ENCODE measurements at places on chromosomes 1 and 21.

- DNase-seq, result no peak
Measured at GRCh38 chr1:115063228-115063901, 25.9 kb downstream of the TSPAN2 start.

DNA sequence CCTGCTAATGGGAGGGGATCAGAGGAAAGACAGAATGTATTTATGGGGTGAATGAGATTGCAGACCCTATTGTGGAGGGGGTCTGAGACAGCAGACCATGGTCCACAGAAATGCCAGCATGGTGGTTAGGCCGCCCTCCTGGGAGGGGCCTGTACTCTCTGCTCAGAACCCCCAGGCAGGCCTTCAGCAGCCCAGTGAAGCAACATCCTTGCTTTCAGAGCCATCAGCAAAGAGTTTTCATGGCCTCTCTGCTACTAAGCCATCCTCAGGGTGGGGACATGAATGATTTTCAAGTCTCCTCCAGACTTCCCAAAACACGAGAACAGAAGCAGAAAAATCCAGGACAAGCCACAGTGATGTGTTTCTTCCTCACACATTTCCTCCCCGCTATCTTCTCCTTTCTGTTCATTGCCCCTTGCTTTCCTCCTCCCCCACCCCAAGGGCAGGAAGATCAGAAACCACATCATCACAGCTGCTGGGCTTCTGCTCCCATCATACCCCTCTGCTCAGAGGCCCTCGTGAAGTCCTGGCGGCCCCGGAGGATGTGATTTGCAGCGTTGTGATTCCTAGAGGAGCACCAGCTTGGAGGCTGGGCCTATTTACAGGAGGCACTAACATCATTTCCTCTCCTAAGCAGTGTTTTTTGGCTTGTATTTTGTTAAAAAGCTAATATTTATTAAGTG lies 48.0 kb downstream of the ABCA4 start:
- DNase-seq, result no peak

- DNase-seq, result no peak
Measured at GRCh38 chr1:1085911-1086841, 12.1 kb upstream of the RNF223 start.

GRCh38 chr1:154198756-154199562 lies 7.1 kb upstream of the TPM3 start:
- peak; percentile 14 for DNase-seq

- DNase-seq, result peak; percentile 27
Measured at GRCh38 chr1:9942399-9942938, 722 bp downstream of the LZIC start.

DNA sequence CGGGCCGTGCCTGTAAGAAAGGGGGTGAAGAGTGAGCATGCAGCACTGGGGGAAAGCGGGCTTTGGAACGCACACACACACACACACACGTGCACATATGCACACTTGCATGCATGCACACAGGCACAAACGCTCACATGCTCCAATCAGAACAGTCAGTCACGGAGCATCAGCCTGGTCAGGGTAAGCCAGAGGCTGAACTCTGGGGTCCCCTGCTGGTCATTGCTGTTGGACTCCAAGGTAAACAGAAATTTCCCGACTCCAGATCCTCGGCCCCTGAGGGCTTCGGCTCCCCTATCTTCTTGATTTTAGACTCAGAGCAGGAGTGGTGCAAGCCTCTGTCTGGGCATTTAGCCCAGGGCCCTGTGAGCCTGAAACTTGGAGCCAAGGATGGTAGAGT lies 54.2 kb downstream of the SYT2 start:
- DNase-seq, result no peak

- DNase-seq, result no peak
Measured at GRCh38 chr1:46203738-46204405, 738 bp downstream of the LURAP1 start.

DNA sequence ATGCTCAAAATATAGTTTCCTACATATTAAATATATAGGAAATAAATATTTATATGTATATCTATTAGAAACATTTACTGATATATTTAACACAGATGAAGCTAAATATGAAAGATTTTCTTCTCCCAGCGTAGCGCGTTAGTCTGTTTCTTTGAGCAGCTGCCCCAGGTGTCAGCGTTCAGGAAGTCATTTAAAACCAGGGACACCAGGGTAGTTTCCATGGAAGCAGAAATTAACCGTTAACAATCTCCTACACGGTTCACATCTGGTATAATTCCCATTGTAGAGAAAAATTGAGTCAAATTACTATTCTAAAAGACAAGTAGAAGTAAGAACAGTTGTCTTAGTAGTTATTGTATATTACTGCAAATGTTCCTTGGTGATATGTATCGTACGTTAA lies 1443.7 kb downstream of the MRPL39 start:
- no peak for DNase-seq

- no peak for DNase-seq
Measured at GRCh38 chr1:41239988-41240610, 2.0 kb downstream of the SCMH1 start.

DNA sequence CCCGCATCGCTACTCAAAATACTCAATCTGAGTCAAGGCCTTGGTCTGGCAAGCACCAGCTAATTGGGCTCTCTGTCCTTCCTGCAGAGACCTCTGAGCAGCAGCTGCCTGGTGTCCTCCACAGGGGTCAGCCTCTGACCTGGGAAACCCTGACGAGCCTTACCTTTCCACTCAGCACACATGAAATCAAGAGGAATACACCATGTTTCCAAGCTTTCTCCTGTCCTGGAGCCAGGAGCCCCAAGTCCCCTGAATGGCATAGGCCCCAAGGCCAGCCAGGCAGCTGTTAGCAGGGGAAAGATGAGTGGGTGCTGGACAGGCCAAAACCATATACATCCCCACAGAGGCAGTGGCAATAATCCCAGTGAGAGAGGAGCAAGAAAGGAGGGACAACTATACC lies 27.2 kb upstream of the TSPEAR start:
- DNase-seq, result no peak

GRCh38 chr1:31705080-31705866 lies 1.5 kb upstream of the COL16A1 start:
- DNase-seq, result peak; percentile 75

DNA sequence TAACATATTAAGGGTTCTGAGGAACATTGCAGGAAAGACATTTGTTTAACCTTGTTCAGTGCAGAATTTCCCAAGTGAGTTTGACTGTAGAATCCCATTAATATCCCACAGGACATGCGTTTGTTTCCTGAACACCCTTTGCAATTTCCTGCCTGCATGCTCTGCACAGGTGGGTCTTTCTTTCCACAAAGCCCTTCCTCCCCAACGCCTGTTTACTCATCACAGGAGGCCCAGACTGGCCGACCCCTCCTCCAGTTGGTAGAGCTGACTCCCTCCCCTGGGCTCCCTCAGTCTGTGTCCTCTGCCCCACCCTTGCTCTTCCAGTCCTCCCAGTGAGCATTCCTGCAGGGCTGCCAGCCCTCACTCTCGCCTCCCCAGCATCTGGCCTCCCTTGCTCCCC lies 47.5 kb upstream of the CTPS1 start:
- DNase-seq, result no peak

DNA sequence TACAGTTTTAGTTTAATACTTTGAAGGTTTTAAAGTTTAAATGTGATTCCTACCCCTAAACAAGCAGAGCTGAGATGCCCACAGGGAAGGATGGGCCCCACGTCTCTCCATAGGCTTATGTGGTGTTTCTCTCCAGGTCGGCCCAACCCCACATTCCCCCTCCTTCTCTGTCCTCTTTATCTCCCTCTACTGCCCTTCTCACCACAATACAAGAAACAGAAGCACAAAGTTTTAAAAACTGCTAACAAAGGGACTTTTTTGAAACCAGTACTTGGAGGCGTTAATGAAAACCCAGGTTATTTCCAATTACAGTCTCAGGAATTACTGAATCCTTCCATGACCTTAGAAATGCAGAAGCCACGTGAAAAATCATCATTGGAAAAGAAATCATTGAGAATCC lies 324.0 kb downstream of the NTNG1 start:
- no peak for DNase-seq

DNA sequence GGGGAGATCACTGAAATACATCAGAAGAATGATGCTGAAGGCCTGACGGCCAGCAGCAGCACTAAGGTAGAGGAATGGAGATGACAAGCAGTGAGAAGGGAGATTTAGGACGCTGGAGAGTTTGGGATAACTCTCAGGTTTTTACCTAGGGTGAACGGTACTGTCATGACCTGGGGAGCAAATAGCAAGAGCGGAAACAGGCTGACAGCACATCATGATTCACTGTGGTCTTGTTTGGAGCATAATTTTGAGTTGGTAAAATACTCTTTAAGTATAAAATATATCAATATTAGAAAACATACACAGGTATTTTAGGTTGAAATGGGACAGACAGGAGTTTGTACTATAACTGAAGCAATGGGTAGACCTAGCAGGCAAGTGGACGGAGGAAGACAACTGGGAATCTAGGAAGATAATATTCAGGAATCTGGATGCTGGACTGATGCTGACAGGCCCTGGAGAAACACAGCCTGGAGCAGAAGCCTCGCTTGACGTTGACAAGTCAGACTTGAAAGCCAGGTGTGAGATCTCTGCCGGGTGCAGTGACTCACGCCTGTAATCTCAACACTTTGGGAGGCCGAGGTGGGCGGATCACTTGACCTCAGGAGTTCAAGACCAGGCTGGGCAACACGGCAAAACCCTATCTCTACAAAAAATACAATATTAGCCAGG lies 33.3 kb downstream of the ALG14 start:
- no peak for DNase-seq

DNA sequence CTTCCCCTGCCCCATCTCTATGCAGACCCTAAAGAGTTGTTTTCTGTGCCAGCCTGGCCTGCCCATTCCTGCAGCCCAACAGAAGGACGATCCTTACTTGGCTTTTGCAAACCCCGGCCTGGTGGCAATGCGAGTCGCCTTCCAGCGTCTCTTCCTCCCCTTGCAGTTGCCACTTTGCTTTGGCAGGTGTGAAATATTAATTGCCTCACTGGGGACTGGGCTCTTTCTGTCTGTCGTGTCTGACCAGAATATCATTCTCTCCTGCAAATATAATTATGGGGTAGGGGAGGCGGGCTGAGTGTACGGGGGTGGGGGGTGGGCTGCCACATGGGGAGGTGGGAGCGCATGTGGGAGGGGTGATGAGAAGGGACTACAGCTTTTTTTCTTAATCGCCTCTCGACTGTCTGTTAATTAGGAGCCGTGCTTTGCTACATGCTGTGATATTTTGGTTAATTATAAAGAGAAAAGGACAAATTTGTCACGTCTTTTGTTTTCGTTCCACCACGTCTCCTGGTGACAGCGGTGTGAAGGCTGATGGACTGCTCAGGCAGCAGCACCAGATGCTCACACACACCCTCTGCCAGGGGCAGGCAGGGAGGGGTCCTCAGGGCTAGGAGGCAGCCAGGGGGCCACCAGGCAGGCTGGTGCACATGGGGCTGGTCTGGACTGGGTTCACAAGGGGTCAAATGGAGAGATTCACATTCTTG lies 80.1 kb upstream of the CD34 start:
- DNase-seq, result no peak

DNA sequence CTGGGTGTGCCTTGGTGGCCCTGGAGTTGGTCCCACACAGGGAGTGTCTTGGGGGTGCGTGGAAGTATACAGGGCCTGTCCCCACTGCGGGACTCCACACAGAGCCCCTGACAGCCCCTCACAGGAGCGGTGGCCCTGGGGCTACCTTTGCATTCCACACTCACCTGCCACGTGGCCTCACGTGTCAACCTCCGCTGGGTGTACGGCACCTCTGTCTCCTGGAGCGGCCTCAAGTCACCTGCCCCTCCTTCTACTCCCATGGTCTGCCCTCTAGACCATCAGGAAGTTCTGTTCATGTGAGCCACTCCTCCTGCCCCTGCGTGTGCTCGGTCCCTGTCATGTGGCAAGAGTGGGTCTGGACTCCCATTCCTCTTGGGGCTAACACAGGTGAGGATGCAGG lies 58.6 kb downstream of the FAAP20 start:
- DNase-seq, result no peak

GRCh38 chr1:204062106-204062505 lies 10.8 kb upstream of the SOX13 start:
- no peak for DNase-seq

GRCh38 chr21:29477941-29478340 lies 179.2 kb downstream of the BACH1 start:
- no peak for DNase-seq

- DNase-seq, result peak; percentile 51
Measured at GRCh38 chr1:67339623-67340343, 32.1 kb downstream of the IL12RB2 start.

DNA sequence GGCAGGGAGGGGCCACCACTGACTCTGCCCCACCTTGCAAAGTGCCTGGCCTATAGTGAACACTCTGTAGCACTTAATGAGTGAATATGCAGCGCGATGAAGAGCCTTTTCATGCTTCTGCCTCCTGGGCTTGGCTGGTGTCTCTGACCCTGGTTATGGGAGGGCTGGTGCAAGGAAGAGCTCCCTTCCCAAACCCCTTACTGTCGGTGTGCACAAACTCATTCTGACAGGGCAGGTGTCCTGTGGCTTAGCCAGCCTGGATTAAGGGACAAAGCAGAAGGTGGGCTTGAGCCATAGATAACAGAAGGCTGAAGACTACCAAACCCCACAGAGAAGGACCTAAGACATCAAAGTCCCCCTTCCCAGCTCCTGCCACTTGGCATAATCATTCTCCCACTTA lies 2.0 kb upstream of the NCMAP start:
- DNase-seq, result no peak

DNA sequence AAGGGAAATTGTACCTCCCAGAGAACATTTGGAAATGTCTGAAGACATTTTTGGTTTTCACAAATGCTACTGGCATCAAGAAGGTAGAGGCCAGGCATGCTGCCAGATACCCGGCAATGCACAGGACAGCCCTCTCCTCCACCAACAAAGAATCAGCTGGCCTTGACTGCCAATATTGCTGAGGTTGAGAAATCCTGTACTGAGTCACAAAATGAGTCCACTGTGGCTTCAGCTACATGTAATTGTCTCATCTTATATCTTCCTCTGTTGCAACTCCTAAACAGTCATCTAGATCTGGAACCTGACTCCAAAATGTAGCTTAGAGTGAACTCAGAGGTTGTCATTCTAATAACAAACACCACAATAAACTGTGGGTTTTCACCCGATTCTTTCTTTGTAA lies 327.5 kb upstream of the POGK start:
- DNase-seq, result no peak

- DNase-seq, result no peak
Measured at GRCh38 chr1:118294875-118295642, 110.0 kb upstream of the SPAG17 start.

DNA sequence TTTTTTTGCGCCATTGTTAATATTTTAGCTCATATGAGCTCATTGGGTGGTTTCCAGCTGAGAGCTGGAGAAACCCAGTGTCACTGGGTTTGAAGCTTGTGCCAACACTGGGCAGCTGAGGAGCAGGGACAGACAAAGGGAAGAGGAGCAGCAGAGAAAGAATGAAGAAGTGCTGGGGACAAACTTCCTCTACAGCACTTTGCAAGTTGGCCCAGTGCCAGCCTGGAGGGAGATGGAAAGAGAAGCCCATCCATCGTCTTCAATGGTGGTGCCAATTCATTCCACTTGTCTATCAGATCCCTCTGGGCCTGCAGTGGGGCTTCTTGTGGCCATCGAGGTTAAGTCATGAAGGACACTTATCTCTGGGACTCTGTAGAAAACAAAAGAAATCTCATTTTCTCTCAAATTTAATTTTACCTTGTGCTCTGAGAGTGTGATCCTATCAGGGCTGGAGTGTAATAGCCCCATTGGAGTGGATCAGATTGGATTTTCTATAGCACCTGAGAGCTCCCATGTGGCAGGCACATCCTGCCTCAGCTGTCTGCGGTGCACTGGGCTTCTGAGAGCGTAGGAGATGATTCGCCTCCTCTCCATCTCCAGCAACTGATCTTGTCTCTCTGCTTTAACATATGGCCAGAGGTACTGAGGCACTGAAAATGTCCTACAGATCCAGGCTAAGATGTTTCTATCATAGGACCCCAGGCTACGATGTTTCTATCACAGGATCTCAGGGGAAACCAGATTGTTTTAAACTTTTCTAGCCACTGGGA lies 114.7 kb downstream of the TNR start:
- DNase-seq, result no peak

GRCh38 chr1:11908095-11908675 lies 18.0 kb downstream of the KIAA2013 start:
- DNase-seq, result peak; percentile 70
